Activated CD8-positive, alpha-beta memory T cell treated with anti-CD3 and anti-CD28 coated beads for 48 hours (primary cell): ENCODE measurements at places on chromosomes 16 and 17.

DNA sequence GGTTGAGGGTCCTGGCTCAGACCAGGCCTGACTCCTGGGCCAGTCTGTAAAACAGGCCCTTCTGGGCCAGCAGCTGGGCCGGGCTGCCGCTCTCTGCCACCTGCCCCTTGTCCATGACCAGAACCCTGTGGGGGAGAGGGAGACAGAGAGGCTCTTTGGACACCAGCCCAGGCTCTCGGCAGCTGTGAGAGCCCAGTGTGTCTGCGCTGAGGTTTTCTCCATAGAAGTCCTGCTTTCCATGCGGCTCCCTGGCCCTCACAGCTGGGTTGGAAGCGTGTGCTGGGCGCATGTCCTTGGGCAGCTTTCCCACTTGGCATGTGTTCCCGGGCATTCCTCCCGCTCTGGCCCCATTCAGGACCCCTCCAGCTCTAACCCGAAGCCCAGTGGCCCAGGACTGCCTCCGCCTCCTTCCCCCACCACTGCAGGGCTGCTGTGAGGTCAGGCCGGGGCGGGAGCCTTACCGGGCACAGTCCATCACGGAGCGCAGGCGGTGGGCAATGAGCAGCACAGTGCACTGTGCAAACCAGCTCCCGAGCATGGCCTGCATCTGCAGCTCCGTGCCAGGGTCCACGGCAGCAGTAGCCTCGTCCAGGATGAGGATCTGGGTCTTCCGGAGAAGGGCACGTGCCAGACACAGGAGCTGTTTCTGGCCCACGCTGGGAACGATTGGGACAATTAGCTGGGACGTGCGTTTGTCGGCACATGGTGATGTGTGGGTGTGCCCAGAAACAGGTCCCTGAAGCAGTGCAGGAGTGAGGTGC lies 73.0 kb downstream of the ABCC6 start:
- DNase-seq: no peak

DNA sequence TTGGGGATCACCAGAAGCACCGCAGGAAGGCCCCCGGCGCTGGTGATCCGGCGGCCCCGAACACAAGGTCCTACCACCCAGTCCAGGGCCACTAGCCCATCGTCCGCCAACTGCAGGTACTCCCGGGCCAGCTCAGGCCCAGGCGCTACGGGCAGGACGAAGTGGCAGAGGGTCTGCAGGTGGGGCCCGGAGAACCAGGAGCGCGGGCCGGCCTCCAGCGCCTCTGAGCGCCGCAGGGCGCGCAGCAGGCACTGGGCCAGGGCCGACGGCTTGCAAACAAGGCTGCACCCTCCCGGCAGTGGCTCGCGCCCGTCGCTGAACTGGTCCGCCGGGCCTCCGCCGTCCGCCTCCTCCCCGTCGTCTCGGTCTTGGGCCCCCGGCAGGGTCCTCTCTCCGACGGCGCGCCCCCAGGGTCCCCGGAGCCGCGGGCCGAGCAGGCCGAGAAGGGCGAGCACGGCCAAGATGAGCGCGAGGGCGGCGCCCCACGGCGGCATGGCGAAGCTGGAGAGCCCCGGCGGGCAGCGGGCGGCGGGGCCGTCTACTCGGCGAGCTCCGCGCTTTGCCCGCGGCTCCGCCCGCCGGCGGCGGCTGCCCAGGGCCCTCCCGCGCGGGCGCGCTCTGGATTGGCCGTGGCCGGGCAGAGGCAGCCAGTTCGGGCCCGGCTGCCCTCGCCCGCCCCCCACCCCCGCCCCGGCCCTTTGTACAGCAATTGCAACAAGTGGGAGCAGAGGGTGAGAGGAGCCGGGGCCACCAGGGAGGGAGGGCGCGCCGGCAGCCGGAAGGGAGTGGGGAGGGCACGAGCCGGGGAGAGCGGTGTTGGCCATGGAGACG lies at the start of gene ABHD15:
Gene ABHD15 (minus strand): TSS at position 565 of the 831 bp plus-strand sequence. CDS start 71 bp downstream, at position 494.
- DNase-seq: no peak

- DNase-seq: no peak
These were observed 75.5 kb downstream of the CMIP start for GRCh38 chr16:81520151-81520470.

DNA sequence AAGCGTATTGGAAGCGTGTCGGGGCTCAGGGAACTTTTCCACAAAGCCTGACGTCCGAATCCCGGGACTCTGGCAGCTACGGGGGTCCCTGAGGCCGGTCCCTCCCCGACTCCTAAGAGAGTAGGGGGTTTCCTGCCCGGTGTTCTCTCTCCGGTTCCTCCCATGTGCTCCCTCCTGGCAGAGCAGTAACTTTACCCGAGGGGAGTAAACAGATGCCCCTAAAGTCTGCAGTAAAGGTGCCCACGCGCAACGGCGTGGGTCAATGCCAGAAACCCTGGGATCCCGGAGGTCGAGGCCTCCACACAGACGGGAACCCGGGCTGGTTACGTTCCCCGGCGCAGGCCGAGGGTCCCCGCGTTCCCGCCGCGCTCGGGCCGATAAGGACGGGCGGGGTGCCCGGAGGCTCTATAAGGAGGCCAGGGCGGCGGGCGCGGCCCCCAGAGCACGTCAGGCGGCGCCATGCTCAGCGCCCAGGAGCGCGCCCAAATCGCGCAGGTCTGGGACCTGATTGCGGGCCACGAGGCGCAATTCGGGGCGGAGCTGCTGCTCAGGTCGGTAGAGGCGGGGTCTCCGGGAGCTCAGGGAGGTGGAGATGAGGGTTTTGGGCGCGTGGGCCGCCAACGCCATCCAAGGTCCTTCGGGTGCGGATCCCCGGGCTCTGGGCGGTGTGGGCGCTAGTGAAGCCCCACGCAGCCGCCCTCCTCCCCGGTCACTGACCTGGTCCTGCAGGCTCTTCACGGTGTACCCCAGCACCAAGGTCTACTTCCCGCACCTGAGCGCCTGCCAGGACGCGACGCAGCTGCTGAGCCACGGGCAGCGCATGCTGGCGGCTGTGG lies at the start of gene HBM:
Gene HBM (plus strand): TSS at position 440 of the 836 bp plus-strand sequence. CDS start 20 bp downstream, at position 460.
- DNase-seq: no peak

DNA sequence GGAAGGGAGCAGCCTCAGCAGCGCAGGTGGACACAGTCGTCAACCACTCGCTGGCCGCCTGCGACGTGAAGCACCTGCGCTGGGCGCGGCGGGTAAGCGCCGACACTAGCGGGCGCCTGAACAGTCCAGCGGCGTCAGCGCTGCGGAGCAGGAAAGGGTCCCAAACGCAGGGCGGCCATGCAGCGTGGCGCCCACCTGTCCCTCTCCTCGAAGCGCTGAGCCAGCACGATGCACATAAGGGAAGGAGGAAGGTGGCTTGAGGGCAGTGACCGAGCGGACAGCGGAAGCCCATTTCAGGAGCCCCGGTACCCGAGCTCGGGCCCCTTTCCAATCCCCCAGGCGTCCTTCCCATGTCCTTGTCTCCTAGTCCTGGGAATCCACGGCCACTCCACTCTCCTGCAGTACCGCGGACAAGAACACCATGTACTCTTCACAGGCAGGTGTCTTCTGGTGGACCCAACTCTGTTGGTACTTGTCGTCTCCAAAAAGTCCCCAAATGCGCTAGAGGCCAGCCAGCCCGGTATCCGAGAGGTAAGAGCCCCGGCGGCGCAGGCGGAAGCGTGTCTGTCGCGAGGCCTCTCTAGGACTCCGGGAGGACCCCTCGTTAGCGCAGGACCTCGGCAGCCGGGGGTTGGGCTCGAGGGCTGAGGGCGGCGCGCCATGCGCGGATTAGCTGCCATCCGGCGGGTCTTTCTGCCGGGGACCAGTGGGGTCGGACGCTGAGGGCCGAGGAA lies 14.4 kb downstream of the ZNF232 start:
- no peak for DNase-seq

DNA sequence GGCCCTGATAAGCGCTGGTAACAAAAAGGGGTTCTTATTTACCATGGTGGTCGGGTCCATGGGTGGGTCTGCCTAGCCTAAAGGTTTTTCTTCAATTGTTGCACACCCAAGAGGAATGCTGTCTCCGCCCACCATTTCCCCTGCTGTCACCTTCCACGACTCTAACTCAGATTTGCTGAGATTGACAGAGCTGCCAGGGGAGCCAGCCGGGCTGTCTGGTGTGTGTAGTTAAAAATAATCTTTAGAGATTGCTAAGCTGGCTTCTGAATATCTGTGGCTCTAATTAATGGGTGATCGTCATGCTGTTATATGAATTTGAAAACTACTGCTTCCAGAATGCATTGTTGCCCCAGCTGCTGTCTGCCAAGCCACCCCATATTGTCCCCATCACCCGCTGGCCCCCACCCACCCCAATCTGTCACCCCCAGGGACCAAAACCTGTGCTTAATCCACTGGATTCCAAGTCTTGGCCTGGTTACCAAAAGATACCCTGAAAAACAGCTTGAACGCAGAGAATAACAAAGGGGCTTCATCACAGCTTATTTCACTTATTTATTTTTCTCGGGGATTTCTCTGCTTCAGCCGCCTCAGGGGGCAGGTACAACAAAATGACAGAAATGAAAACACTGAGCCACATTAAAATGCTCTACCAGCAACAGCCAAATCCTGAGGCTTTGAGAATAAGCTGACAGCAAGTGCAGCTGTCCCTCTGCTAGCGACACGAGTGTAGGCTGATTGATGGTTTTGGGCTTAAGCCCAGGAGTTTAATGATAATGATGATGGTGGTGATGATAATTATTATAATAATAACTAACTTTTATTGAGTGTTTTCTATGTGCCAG lies 46.1 kb upstream of the NLK start:
- no peak for DNase-seq

- no peak for DNase-seq
These were observed 282.5 kb downstream of the SNX29 start for GRCh38 chr16:12258861-12259645.

DNA sequence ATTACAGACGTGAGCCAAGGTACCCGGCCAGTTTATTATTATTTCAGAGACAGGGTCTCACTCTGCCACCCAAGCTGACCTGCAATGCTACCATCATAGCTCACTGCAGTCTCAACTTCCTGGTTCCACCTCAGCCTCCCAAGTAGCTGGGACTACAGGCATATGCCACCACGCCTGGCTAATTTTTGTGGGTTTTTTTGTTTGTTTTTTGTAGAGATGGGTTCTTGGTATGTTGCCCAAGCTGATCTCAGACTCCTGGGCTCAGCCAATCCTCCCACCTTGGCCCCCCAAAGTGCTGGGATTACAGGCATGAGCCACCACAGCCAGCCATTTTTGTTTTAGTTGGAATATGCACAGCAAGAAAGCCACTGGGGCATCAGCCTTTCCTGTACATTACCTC lies 115.7 kb downstream of the MRM1 start:
- DNase-seq: no peak

GRCh38 chr16:47056688-47057629 lies 83.5 kb upstream of the DNAJA2 start:
- no peak for DNase-seq

DNA sequence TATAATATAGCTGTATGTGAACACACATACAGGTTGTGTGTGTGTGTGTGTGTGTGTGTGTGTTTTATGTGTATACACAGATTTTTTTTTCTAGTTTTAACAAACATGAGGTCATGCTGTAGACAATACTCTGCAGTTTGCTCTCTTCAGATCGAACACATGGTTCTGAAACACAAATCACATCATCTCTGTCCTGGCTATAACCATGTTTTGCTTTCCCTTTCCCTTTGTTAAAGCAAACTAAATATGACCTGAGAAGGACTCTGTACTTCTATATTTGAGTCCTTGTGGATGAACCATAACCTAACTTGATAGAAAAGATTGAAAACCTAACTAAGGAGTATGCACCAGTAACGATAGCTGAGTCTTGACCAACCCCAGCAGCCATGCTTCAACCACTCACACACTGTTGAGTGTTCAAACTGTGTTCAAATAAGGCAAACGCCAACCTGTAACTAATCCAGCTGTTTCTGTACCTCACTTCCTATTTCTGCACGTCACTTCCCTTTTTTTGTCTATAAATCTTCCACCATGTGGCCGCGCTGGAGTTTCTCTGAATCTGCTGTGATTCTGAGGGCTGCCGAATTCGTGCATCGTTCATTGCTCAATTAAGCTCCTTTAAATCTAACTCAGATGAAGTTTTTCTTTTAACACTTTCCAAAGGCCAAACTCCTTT lies 303.8 kb downstream of the HS3ST3B1 start:
- DNase-seq: no peak

DNA sequence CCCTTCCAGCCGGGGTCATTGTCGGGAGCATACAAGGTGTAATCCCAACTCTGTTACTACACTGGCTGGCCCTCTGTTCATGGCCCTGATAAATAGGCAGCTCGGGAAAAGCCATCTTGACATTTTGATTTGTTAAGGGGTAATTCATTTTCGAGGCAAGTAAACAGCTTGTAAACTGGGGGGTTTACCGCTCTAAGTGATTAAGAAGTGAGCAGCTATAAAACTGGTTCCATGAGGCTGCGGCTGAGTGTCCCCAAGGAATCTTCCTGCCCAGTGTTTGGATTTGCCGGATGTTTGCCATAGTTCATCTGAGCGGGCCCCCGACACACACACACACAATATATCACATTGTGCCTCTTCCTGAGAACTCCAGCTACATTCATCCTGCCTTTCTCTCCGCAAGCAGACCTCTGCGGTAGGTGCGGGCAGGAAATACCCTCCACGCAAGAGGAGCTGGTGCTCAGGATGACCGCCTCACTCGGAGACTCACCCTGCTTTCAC lies 92.2 kb downstream of the SOCS1 start:
- DNase-seq: no peak

DNA sequence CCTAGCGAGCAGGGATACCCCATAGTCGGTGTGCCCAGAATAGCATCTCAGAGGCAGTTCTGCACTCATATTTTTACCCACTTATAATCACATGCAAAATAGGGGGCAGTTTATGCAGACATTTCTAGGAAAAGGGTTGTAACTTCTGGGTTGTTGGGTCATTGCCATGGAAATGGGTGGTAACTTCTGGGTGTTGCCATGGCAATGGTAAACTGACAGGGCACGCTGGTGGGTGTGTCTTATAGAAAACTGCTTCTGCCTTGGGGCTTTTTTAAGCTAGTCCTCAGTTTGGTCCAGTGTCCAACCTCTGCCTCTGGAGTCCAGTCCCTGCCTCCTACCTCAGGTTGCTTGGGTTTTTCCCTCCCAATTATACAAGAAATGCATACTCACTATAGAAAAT lies 7.4 kb upstream of the SPAG9 start:
- no peak for DNase-seq

DNA sequence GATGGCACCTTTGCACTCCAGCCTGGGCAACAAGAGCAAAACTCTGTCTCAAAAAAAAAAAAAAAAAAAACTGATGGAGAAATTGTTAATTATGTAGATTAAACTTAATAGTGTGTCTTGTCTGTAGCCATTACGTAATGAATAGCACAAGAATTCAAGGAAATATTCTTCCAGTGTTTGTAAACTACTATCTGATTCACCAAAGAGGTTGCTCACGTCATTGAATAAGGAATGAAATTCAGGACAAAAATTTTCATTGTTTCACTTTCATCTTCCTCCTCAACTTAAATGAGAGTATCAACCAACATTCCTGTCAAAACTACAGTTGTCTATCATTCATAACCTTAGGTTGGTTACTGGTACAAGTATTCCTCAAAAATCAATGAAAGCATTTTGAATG lies 30.7 kb upstream of the MYO18A start:
- no peak for DNase-seq

DNA sequence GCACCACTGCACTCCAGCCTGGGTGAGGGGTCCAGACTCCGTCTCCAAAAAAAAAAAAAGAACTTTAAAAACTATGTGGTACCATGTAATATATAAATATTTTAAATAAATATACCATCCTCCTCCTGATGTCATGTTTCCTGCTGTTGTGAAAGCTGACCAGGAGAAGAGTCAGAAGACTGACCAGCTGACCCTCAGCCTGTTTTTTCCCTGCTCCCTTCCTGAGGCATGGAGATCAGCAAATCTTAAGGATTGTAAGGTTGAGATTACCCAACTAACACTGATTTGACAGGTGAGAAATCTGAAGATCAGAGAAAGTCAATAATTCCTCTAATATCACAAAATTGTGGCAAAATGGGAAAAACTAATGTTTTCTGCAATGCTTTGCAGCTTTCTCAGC lies 18.1 kb downstream of the NCOR1 start:
- no peak for DNase-seq

GRCh38 chr17:21212826-21213637 lies 929 bp downstream of the TMEM11 start:
- DNase-seq: no peak
